ENCODE measurements at places on chromosomes 5 and 9.

DNA sequence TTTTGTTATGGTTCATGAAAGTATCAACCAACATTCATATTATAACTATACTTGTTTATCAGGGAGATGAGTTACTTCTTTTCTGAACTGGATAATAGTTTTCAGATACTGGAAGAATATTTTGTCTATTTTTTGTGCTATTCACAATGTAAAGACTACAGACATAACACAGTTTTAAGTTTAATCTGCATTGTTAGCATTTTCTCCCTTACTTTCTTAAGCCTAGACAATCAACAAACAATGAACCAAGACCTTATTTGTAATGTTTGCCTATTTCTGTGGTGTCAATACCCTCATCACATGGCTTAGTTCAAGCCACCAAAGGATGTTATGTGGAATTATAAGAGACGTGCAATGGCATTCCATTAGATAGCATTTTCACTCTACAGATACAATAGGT lies 119.5 kb downstream of the CAVIN4 start:
- no peak for DNase-seq

DNA sequence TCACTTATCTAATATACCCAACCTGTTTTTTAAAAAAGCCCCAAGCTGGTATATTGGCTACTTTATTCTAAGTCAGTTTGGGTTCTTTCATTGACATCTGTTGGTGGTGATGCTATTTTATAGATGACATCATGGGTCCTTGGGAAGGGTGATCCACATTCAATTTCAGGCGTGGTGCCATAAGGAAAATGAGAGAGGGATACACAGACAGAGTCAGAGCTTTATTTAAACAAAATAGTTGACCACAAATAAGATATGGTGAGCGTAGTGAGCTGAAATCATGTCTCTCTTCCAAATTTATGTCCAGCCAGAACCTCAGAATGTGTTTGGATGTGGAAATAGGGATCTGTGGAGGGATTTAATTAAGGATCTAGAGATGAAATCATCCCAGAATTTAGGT lies 302.4 kb downstream of the MAT2B start:
- no peak for DNase-seq

- no peak for DNase-seq
Measured at GRCh38 chr5:76046741-76047140, 36.4 kb upstream of the SV2C start.

- DNase-seq = no peak
Measured at GRCh38 chr5:92605591-92605990, 975.4 kb downstream of the NR2F1-AS1 start.

DNA sequence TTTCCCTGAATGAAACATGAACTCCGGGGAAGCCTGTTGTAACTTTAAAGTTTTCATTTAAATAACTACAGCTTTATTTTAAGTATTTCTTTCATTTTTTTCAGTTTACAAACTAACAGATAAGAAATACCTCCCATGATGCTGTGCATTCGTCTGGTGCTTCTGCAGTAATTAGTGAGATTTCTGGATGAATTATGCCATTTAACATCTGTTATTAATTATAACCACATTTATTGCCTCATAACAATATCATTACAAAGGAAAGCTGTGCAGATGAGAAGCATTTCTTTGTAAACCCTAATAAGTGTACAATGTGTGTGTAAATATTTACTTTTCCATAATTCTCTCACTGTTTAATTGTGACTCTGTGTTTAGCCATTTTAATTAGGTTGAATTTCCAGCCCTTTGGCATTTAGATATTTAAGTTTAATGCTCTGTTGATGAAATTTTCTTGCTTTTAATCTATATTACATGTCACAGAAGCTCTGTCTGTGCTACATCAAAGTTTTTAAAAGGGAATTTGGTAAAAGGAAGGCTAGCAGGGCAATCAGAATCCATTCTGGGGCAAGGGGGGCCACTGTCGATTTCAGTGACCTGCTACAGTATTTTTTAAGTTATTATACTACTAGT lies 418.0 kb downstream of the SPATA31D1 start:
- no peak for DNase-seq

- no peak for DNase-seq
Measured at GRCh38 chr5:31992377-31992776, 181.7 kb downstream of the GOLPH3 start.

GRCh38 chr9:75953218-75953617 lies 62.7 kb downstream of the PCSK5 start:
- DNase-seq = no peak

- no peak for DNase-seq
Measured at GRCh38 chr5:55902696-55903095, 51.5 kb downstream of the IL31RA start.
